Femur (tissue), 1 donor: ENCODE measurements at places on chromosomes 7 and 10.

DNA sequence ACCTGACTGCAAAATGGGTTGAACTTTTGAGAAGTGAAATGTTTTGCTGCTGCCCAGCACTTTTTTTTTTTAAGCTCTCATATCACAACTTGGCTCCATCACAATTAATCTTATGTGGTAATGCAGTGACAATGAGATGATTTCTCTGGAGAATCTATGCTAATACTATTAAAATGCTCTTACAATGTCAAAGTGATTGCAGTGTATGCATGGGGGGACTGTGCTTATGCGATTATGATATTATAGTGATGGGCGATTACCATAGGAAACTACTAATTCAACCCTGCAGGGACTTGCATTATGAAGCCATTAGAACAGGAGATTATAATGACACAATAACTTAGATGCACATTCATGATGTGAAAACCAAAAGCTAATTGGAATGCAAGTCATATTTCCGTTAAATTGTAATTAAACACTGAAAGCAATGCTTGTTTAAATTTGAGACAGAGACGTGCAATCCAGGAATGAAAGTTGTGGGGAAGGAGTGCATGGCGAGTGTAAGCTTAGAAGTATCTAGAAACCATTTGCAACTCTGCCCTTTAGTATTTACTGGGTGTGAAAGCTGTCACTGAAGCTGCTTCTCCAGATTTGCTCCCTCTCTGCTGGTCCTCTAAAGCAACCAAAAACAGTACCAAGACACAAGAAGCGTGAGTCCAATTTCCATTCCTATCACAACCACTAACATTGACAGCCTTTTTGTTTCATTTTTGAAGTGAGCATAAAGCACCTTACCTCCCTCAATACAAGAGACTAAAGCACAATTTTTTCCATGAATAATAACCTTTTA, 21.6 kb downstream of the PTER start:
- no peak for DNase-seq

DNA sequence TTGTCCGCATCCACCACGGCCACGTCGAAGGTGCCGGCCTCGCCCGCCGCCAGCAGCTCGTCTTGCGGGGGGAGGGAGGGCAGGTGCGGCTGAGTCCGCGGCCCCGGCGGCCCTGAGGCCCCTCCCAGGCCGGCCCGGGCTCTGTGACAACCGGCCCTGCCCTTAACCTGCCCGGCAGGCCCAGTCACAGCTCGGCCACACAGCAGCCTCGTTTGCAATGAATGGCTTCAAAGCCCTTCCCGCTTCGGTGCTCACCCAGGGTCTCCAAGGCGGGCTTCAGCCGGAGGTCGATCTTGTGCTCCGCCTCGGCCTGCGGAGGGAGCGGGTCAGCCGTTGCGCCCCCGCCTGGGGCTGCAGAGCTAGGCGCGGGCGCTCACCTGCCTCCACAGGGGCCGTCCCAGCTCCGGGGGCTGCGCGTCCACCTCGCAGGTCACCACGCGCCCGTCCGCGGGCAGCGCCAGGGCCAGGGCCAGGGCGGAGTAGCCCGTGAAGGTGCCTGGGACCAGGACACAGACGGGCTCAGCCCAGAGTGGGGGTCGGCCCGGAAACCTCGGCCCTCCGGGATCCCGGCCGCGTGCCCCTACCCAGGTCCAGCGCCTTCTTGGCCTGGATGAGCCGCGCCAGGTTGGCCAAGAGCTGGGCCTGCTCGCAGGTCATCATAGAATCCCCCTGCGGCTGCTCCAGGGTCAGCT, 928 bp downstream of the COMTD1 start:
- peak; percentile 53 for DNase-seq

DNA sequence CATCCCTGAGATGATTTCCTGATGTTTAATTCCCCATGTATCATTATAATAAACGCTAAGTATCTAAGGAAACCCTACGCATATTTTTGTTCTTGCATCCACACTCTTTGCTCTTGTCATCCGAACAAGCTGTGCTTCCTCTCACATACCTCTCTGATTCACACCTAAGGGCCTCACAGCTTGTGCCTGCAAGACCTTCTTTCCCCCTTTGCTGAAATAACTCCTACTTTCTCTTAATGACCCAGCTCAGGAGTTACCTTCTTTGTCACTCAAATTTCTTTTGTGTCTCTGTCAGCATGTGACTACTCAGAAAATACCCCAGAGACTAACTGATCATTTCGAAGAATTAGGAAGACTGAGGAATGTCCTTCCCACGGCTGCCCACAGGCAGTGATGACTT, 209.3 kb upstream of the IMMP2L start:
- DNase-seq: no peak

DNA sequence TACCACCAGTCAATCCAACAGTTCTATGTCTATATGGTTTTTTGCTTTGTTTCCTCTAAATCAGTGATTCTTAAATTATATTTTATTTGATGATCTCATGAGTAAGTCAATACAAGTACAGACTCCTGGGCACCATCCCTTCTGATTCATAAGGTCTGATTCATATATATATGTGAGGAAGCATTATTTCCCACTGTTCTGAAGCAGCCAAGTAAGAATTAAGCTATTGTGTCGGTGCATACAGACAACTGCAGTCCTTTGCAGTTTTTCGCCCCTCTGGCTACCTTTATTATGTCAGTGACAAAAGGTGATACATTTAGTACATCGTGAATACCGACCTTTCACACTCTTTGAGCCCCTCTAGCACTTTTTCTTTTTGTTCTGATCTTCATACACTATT, 1079.6 kb upstream of the C7orf33 start:
- no peak for DNase-seq

DNA sequence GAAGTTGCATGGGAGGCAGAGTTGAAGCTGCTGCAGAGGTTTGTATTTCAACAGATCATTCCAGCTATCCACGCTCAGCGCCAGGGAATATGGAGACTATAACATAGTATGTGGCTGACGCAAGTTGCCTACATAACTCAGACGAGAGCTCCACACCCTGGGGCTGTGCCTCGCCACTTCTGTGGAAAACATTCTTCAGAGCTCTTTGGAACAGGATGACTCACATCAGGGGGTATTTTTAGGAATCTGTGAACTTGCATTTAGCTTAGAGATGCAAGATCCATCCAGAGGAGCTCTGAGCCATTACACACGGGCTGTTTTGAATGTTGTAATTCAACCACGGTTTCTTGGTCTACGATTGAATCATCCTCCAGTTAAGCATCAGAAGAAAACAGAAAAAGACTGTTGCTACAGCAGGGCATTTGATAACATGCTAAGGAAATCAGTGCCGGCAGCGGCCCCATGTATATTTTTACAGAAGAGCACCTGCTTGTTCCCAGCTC, 481.5 kb upstream of the AKR1E2 start:
- DNase-seq: peak; percentile 92

GRCh38 chr7:115230882-115231571, 309.1 kb downstream of the MDFIC start:
- no peak for DNase-seq

- no peak for DNase-seq
These were observed 26.7 kb downstream of the ABCB5 start for GRCh38 chr7:20642166-20642565.

GRCh38 chr10:69377933-69378332, 38.8 kb downstream of the TACR2 start:
- no peak for DNase-seq
